ENCODE measurements at places on chromosomes 16 and 17.
A peak's percentile ranks its signal among the peaks of the same experiment; 100 is the strongest.

- no peak for DNase-seq
Measured at GRCh38 chr16:51888016-51888415, 658.9 kb downstream of the TOX3 start.

GRCh38 chr17:8371786-8372185 is 4.7 kb downstream of the KRABD2 start:
- DNase-seq: no peak

DNA sequence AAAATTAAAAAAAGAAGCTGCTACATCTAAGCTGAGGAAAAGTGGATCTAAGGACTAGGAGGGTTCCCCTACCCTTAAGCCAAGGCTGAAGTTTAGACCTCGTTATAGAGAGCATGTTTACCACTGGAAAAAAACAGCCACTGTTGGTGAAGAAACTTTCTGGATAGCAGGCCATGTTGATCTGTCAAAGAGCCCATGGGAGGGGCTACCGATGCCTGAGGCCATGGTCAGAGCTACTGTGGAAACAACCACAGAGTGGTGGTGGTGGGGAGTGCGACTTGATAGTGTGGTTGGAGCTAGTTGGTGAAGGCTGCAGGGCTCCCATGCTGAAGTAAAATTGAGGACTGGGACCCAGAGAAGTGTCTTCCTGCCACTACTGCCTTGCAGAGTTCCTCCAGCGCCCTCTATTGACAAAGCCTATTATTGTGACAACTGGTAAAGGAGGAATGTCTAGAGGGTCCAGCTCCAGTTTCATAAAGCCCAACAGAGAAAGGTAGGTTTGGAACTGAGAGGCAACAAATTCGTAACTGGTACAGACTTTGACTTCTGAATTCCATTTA is 12.7 kb upstream of the FAM20A start:
- DNase-seq: peak; percentile 22

GRCh38 chr17:8797621-8798175 is 1.5 kb downstream of the MFSD6L start:
- DNase-seq: no peak

DNA sequence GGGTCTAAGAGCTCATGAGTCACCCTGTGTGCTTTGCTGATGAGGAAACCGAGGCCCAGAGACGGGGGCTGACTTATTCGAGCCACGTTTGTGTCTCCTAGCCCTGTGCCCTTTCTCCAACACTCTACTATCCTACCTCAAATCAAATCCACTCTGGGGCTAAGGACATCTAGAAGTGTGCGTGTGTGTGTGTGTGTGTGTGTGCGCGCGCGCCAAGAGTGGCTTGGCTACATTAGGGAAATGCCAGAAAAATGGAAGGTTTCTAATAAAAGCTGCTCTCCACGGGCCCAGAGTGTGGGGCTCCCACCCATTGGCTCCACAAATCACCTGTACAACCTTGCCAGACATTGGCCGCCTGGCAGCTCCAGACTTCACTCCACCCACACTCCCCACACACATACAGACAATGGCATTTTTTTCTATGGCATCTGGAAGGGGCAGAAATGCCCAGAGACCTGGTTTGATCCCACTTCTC is 30.3 kb upstream of the PHOSPHO1 start:
- no peak for DNase-seq

DNA sequence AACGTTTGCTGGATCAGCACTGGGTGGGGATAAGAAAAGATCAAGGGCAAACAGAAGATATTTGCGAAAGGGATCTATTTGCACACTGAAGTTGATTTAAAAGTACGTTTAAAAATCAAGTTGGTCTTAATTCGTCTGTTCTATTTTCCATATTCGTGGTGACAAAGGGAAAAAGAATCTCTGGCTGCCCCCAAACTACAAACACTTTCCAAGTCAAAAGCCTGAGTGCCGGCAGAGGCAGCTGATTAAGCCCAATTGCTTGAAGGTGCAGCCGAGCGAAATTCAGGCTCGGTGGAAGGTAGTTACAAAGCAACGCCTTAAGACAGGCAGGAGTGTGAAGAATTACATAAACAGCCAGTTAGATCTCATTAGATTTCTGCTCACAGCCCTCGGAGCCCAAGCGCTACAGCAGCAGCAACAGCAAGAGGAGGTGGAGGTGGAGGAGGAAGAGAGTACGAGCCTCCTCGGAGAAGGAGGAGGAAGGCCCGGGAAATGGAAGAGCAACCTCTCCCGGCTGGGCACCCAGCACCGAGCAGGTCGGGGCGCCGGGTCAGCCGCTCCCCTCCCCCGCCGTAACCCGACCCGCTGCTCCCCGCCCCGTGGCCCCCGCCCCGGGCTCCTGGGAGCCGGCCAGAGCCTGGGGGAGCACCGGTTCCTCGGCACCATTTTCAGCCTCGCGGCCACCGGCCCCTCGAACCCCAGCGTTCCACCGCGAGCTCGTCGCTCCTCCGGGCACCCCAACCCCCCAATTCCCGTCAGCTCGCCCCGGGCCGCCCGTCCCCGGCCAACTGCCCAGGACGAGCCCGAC is 890 bp downstream of the TOB1 start:
- DNase-seq: peak; percentile 44

DNA sequence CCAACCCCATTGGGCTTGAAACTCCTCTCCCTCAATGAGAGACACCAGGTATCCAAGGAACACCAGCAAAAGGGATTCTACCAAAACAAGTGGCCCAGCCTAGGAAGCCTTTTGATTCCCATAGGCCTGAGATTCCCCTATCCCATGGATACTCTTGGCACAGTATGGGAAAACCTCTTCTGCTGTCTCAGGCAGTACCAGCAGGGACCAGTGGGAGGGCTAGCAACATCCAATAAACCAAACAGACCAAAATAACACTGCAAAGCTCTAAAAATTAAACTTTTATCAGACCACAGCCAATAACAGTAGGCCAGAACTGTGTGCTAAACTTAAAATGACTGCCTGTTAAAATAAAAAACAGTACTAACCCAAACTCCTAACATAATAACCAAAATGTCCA is 153.9 kb upstream of the CES5A start:
- no peak for DNase-seq

DNA sequence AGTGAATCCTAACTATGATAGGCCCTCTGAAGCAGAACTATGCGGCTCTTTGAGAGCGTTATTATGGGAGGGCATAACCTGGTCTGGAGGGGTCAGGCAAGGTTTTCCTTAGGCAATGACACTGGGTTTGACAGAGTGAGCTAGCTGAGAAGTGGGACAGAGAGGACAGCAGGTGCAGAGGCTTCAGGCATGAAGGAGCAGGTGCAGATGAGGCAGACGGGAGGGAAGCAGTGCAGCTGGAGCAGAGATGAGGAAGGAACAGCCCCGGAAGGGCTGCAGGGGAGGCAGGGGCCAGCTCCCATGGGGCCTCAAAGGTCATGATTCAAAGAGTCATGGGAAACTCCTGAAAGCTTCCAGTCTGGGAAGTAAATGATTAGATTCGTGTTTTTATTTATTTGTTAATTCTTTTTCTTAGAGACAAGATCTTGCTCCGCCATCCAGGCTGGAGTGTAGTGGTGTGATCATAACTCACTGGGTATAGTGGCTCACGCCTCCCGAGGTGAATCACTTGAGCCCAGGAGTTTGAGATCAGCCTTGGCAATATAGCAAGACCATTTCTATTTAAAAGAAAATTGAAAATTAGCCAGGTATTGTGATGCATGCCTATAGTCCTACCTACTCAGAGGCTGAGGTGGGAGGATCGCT is 5.4 kb downstream of the MARCHF10 start:
- no peak for DNase-seq

- no peak for DNase-seq
Measured at GRCh38 chr16:5065326-5065725, 430 bp downstream of the C16orf89 start.

GRCh38 chr16:83899272-83899897 is 470 bp downstream of the MLYCD start:
- peak; percentile 19 for DNase-seq

DNA sequence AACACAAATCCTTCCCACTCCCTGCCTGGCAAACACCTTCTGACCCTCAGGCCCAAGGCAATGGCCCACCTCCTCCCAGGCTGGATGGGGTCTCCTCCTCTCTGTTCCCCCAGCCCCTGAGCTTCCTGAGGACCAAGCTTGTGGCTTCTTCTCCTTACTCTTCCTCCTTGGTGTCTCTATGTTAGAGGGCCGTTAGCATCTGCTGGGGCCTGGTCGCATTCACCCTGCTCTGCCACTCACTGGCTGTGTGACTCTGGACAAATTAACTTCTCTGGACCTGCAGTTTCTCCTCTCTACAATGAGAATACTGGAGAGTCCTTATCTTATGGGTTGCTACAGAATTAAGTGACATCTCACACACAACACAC is 725 bp upstream of the MT2A start:
- DNase-seq: no peak

- peak; percentile 83 for DNase-seq
Measured at GRCh38 chr17:77427391-77427991, 286.7 kb downstream of the SEC14L1 start.

- DNase-seq: no peak
Measured at GRCh38 chr16:75376475-75377161, 56.7 kb downstream of the CFDP1 start.

- DNase-seq: no peak
Measured at GRCh38 chr17:78897664-78898047, 5.3 kb downstream of the CEP295NL start.

GRCh38 chr17:74028354-74029116 is 174.9 kb upstream of the RPL38 start:
- no peak for DNase-seq

- no peak for DNase-seq
Measured at GRCh38 chr17:76982408-76983074, 114.3 kb downstream of the MGAT5B start.

DNA sequence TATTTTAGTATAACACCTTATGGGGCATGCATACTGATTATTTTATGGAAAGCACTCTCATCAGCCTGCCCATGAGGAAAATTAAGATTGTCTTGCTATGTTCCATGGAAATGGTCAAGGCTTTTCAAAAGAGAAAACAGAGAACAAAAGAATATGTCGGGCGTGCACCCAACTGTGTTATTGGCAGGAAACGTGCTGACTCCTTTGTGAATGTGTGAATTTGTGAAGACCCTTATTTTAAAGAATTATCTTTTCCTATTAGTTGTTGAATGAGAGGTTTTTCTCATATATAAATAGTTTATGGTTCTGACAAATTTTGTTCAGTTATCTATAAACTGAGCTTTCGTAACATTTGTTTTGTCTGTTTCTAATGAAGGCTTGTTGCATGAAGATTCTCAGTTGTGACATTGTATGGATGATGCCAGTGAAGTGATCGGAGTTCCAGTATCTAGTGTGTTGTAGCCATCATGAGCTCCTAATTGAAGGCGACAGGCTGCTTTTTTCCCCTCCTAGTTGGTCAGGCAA is 180.0 kb downstream of the BCAS3 start:
- no peak for DNase-seq

DNA sequence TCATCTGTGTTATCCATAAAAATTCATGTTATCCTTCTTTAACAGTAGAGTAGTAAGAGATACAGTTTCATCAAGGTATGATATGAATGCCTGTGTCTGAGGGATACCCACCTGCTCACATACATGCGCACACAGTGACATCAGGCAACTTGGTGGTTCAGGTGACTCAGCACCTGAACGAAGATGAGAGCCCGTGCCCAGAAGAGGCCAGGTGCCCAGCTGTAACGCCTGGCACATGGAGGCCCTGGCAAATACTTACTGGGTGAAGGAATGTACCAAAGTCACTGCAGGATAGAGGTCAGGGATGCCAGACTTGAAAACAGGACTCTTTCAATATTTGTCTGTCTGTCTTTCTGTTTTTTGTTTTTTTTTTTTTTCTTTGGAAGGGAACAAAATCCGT is 72.6 kb upstream of the LGALS9 start:
- DNase-seq: no peak

GRCh38 chr16:80198311-80199299 is 342.2 kb upstream of the DYNLRB2 start:
- no peak for DNase-seq

GRCh38 chr17:39156491-39156890 is 5.1 kb upstream of the PLXDC1 start:
- DNase-seq: no peak

- DNase-seq: no peak
Measured at GRCh38 chr16:74568961-74569631, 37.8 kb downstream of the GLG1 start.

GRCh38 chr16:69845181-69845580 is 83.0 kb downstream of the WWP2 start:
- no peak for DNase-seq

- no peak for DNase-seq
Measured at GRCh38 chr16:67445441-67445912, 14.6 kb downstream of the HSD11B2 start.

DNA sequence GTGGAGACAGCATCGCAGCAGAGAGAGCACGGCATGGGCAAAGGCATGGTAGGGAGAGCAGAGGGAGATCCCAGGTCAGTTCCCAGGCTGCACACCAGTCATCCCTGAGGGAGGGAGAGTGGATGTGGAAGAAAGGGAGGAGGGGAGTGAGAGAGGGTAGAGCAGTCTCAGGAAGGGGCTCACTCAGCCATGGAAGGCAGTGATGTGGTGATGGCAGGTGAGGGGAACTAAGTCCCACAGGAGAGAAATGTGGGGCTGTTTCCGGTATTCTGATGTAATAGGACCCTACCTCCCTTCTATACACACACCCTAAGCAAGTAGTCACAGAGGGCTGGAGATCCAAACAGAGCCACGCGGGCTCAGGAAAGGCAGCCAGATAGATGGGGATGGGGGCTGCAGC is 500.3 kb upstream of the CDH11 start:
- no peak for DNase-seq

GRCh38 chr17:18182110-18182977 is 1.3 kb upstream of the ALKBH5 start:
- no peak for DNase-seq

- DNase-seq: no peak
Measured at GRCh38 chr17:66371561-66371960, 69.1 kb downstream of the PRKCA start.

DNA sequence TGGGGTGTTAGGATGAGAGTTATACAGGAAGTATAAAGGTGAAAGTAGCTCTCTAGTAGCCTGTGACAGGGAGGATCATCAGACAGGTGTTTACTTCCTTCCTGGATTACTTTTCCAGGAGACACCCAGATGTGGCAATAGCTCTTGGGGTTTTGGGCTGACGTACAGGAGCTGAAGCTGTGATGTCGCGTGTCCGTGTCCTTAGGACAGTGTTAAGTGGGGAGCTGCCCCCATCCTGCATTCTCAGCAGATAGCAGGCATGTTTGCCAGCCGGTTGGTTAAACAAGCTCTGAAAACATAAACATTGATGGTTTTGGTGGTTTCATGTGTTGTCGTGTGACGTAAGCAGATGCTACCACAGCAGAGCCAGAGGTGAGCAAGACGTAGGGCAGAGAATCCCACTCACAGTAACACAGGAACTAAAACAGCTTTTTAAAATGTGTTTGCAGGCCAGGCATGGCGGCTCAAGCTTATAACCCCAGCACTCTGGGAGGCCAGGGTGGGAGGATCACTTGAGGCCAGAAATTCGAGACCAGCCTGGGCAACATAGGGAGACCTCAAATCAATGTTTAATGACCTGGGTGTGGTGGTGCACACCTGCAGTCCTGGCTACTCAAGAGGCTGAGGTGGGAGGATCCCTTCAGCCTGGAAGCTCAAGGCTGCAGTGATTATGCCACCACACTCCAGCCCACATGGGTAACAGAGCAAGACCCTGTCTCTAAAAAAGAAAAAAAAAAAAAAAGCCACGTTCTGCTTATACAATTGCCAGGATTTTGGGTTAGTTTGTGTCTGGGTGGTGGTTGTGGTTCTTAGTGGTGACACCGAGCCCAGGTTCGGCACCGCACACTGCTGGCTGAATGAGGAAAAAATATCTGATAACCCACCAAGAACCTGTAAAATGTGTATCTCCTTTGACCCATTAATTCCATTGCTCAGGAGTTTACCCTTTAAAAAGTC is 18.2 kb upstream of the IL17C start:
- DNase-seq: peak; percentile 36

Data from HCEC 1CT (cell line).